Caki2 (cell line): ENCODE measurements at places on chromosomes 13 and 19. TPM values are rescaled to one million over a fixed set of nuclear protein-coding genes. Genes with fewer than 3 reads are reported as not detected.
A peak's percentile ranks its signal among the peaks of the same experiment; 100 is the strongest.

DNA sequence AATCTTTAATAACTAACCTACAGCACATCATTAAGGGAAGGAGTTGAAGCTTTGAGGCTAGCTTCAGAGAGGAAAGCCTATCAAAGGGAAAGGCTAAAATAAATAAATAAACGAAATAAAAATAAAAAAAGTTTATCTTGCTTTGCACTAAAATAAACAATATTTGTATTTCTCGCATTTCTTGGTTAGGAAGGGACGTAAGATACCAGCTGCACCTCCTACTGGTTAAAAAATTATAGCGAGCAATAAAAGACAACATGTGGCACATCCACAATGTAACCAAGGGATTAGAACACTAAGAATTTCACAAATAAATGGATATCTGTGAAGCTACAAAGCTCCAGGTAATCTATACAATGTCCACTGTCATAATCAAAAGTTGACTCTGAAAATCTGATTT lies 194.5 kb downstream of the DACH1 start:
- no peak for DNase-seq

CPB2 gene
- total RNA-seq = not detected in 2 replicates

DNA sequence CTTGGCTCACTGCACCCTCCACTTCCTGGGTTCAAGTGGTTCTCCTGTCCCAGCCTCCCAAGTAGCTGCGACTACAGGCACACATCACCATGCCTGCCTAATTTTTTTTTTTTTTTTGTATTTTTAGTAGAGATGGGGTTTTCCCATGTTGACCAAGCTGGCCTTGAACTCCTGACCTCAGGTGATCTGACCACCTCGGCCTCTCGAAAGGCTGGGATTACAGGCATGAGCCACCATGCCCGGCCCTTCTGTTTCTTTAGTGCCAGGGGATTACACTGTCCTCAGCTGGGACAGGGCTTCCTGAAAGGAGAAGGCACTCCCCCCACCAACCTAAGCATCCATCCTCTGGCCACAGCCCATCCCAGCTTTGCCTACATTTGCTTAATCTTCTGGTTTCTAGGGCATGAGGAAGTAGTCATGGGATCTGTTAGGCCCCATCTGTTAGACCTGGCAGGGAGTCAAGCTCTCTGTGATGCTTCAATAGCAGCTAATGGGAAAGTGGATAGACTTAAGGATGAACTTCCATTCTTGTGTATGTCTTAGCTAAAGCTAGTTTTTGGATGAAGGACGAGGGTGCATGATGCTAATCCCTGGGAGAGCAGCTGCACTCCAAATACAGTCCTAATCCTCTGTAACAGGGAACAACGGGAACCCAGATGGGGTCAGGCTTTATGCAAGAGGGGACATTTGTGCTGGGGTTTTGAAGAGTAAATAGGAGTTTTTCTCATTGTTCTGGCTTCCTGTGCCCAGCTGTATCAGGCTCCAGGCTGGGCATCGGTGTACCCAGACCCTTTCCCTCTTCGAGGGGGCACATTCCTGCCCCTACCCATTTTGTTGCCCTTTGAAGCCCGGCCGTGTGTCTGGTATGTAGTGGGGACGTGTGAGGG lies 2.6 kb downstream of the VAV1 start:
- no peak for DNase-seq

GRCh38 chr19:57452307-57452706 lies 4.6 kb downstream of the VN1R1 start:
- no peak for DNase-seq

SMAD9 gene
- total RNA-seq = 0.55 and 0.64 TPM in 2 replicates

GRCh38 chr19:32396046-32396652 lies 9.4 kb upstream of the DPY19L3 start:
- no peak for DNase-seq

- DNase-seq = no peak
These were observed 404.5 kb downstream of the KCTD12 start for GRCh38 chr13:76481738-76482137.

GRCh38 chr19:15300533-15301197 lies 31.7 kb downstream of the BRD4 start:
- DNase-seq = no peak

- no peak for DNase-seq
These were observed 52.8 kb downstream of the SLC6A16 start for GRCh38 chr19:49272204-49272603.

- no peak for DNase-seq
These were observed 5.5 kb upstream of the POU4F1 start for GRCh38 chr13:78608688-78609463.

GRCh38 chr13:30679483-30680330 lies 55.6 kb upstream of the ALOX5AP start:
- no peak for DNase-seq

CD37 gene
- not detected in 2 replicates for total RNA-seq

GRCh38 chr13:61415749-61416148 lies at the start of gene PCDH20:
TSS of gene PCDH20 (minus strand) at chr13:61415849. CDS start at chr13:61415158, 691 bp downstream.
- DNase-seq = no peak

GRCh38 chr19:33988601-33989000 lies 183.7 kb upstream of the LSM14A start:
- DNase-seq = no peak

- no peak for DNase-seq
These were observed 129.3 kb upstream of the SERP2 start for GRCh38 chr13:44244288-44244687.

ZSCAN4 gene
- not detected in 2 replicates for total RNA-seq

GRCh38 chr13:90943946-90944345 lies 403.5 kb upstream of the MIR17HG start:
- no peak for DNase-seq

DNA sequence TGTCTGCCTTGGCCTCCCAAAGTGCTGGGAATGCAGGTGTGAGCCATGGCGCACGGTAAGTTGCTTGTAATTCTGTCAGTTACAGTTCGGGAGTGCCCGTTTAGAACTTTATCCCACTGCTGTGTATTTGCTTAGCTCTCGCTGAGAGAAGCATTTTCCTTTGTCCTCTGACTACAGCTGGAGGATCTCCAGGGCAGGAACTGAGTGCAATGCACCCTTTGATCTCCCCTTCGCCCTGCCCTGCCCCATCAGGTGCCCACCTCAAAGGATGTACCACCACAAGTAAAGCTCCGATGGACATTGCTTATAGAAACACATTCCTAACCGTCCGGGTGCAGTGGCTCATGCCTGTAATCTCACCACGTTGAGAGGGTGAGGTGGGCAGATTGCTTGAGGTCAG lies 6.5 kb downstream of the BRME1 start:
- no peak for DNase-seq

- DNase-seq = no peak
These were observed 2521.1 kb downstream of the PCDH9 start for GRCh38 chr13:64709079-64709478.

GRCh38 chr13:109436841-109437240 lies 349.5 kb downstream of the IRS2 start:
- no peak for DNase-seq

GNA15 gene
- not detected in 2 replicates for total RNA-seq

RYR1 gene
- total RNA-seq = under 0.01 TPM in 1 of 2 replicates, not detected in the other

DNA sequence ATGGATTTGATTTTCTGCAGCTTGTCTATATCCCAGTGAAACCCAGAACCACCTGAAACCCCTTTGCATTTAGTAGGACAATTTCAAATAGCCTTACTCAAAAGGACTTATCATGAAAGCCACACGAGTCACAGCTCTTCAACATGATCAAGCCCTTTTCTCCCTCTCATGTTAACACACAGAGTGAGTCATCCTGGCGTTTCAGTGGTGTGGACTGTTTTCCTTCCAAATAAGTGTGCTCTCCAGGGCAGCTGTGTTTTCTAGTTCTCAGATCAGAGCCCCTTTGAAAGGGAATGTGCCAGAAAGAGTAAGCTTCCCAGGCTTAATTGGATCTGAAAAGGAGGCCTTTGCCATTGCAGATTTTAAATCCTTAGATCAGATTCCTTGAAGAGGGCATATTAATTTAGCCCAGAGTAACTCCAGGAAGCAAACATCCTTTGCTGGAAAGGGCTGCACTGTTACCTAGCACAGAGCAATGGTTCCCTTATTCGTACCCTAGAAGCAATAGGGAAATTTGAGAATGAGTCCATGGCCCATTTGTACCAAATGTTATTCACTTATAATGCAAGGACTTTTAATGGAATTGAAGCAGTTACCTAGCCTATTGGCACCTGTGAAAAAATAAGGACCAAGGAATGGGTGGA lies 51.3 kb downstream of the ERICH6B start:
- DNase-seq = peak; percentile 30

GRCh38 chr19:41027273-41027967 lies 36.3 kb downstream of the CYP2B6 start:
- DNase-seq = no peak

CEACAM8 gene
- total RNA-seq = not detected in 2 replicates

DNA sequence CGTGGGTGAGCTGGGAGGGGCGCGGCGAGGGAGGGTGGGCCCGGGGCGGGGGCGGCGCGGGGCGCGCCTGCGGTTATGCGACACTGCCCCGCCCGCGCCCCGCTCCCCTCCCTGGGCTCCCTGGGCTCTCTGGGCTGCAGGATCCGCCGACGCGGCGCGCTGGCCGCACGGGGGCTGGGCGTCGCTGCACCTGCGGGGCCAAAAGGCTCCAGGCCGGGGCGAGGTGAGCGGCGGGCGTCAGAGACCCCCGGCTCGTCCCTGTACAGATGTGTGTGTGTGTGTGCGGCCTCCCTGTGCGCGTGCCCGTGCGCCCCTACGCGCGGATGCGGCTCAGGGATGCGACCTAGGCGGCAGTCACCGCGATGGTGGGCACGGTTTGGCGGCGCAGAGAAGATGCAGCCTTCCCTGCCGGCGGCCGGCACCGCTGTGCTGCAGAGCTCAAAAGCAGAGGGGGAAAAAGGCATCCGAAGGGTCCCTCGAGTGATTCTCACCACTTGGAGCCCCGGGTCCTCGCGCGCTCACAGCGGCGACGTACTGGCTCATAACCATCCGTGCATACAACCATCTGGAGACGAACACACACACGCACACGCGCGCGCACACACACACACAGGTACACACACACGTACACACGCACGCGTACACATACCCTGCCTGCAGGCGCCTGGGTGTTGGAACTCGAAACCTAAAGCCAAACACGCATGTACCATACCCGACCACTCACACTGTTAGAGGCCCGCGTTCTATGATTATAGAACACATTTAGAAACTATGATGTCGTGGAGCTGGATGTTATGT lies 709 bp downstream of the ATP8A2 start:
- no peak for DNase-seq

- no peak for DNase-seq
These were observed 18.8 kb upstream of the RANBP3 start for GRCh38 chr19:5996623-5997320.

DNA sequence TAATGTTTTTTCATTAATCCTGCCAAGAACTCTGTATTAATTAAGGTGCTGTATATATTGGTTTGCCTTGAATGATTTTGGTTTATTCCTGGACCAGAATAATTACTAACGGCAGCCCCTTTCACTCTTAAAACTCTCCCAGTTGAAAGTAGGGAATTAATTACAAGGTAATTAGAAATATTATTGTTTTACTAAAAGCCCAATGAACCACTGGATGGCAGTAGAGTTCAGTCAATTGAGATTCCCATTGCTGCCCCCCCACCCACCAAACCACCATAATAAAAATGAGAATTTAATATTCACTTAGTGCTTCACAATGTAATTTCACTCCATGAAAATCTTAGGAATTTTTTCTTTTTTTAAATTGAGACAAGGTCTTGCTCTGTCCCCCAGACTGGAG lies 13.7 kb downstream of the WBP4 start:
- no peak for DNase-seq

- DNase-seq = no peak
These were observed 109.8 kb upstream of the GPC6 start for GRCh38 chr13:93116809-93117208.

GRCh38 chr13:48297131-48297786 lies 6.3 kb upstream of the RB1 start:
- no peak for DNase-seq

TGDS gene
- total RNA-seq = 11.4 and 14.7 TPM in 2 replicates

- no peak for DNase-seq
These were observed 10.4 kb downstream of the MYO1F start for GRCh38 chr19:8566855-8567254.

GRCh38 chr13:41150058-41150457 lies 17.5 kb upstream of the KBTBD6 start:
- DNase-seq = no peak

ZNF442 gene
- 0.84 TPM in 2 replicates for total RNA-seq
